Effector CD8-positive, alpha-beta T cell (primary cell): ENCODE measurements at places on chromosomes 1 and 21.

GRCh38 chr1:109304226-109304920, 2.4 kb downstream of the MYBPHL start:
- no peak for DNase-seq

GRCh38 chr1:118381197-118381869, 196.3 kb upstream of the SPAG17 start:
- no peak for DNase-seq

DNA sequence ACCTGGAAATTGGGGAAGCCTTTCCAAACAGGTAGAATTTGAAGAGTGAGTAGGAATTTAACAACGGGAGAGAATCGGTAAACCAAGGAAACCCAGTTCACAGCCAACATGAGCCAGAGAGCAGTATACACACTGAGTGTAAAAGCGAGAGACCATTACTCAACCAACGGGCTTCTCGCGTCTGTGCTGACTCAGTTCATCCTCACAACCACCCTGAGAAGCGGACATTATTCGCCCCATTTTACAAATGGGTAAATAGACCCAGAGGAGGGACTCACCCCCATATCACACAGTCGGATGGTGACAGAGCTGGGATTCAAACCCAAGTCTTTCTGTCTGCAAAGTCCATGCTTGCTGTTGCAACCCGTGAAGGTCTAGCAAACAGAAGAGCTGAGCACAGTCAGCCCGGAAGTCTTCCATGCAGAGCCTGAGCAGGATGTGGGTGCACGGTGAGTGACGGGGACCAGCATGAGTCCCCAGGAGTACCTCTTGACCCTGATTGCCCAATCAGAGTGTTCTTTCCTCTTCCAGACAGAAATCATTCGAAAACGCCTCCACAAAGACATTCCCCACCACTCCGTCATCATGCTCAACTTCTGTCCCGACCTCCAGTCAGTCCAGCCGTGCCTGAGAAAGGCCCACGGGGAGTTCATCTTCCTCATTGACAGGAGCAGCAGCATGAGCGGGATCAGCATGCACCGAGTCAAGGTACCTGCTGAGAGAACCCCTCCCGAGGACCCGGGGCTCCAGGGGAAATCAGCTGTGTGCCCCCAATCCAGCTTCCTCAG, 32.3 kb downstream of the VWA5B1 start:
- no peak for DNase-seq

GRCh38 chr1:207366022-207366421, 44.5 kb downstream of the CD55 start:
- DNase-seq = no peak

DNA sequence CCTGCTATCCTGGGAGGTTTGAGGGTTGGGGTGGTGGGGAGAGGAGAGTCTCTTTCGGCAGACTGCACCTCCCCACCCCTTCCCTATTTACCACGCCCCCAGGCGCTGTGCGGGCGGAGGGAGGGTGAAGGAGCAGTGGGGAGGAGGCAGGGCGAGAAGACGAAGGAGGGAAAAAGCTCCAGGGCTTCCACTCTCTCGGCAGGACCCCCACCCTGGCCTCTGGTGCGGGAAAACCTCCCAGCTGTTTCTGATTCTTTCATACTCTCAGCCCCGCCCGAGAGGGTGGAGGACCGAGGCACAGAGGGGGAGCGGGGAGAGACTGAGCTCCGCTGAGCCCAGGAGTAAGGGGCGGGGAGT, 866 bp upstream of the WNT2B start:
- no peak for DNase-seq

DNA sequence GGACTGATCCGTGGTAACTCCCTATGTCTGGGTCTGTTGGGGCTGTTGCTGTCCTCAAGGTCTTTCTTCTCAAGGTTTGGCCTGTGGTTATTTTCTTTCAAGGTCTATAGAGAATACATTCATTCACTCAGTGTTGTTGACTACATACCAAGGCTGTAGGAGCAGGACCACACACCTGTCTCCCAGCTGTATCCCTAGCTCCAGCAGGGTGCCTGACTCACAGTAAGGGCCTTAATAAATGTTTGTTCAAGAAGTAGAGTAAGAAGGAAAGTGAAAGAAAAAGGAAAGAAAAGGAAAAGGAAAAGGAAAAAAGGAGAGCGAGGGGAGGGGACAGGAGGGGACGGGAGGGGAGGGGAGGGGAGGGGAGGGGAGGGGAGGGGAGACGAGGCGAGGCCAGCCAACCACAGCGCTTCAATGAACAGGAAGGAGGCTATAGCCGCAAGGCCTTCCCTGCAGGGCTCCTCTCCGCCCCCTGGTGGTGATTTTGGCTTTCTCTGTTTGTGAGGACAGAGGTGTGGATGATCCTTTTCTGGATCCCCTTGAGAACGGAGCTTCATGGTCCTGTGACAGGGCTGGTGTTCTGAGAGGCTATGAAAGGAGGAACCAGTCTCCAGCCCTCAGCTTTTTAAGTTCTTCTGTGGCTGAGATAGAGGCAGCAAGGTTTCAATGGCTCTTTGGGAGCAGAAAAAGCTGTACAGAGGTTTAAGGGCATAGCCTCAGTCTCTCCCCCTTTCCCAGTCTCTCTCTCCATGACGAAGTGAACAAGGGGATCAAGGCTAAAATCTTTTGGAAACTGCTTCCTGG, 30.6 kb upstream of the LCE5A start:
- DNase-seq = peak; percentile 3

- DNase-seq = no peak
Observed at GRCh38 chr1:39102537-39103327, 76.6 kb downstream of the NDUFS5 start.

DNA sequence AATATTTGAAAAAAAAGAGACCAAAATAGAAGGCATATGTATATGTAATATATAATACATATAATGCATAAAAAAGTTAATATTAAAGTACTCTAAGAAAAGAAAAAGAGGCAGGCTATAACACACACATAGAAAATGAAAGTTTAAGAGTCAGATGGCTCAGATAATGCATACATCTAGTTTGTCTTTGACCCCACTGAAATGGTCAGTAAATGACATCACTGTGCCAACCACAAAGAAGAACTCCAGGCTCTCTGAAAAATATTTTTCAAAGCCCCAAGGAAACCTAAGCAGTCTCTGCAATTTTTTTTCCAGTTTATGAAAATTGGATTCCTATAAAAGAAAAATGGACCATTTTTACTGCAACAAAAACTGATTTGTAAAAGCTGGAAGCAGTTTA, 55.4 kb upstream of the SCYL3 start:
- no peak for DNase-seq

DNA sequence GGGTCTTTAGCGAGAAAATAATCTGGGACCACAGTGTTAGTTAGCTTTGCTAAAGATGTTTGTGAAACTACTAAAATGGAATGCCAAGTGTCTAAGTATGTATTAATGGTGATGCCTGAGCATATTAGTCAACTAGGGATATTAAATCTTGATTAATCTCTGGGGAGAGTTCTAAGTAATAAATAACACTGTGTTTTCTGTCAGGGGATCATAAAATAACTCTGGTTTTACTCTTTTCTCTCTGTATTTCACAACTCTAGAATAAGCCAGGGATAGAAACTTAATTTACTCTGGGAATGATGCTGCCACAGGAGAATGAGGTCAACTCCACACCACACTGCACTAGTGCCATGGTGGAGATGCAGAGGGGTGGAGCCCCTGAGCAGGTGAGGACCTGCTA, 399.2 kb downstream of the PTBP2 start:
- no peak for DNase-seq
